Tongue (tissue), 3 donors: ENCODE measurements at places on chromosomes 5 and 9. TPM values are rescaled to one million over a fixed set of nuclear protein-coding genes. Genes with fewer than 3 reads are reported as not detected.

DNA sequence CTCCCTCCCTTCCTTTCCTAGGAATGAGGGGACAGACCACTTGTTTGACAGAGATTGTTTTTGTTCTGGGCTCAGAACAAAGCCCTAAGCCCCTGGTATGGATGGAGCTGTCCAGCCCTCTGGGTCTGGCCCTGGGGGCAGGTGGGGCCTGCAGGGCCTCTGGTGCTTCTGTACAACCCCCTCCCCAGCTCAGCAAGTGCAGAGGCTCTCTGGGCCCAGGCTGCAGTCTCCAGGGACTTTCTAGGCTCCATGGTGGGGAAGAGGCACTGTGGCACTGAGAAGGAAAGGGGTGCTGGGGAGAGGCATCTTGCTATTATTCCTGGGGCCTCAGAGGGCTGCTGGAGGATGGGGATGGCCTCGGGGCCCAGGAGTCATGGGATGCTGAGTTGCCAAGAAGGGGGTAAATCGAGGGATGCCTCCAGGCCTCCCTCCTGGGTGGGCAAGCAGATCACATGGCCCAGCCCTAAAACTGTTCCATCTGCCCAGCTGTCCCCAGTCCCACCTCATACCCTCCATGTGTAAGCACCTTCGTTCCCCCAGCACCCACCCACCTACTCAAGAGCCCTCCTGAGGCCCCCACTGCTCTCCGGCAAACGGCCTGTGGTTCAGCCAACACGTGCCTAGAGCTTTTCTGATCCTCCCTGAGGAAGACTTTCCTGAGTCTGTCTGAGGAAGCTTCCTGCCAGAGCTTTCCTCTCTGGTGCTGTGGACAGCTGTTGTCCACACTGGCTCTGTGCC is 225.7 kb downstream of the CACNA1B start:
- DNase-seq: peak; percentile 61

DNA sequence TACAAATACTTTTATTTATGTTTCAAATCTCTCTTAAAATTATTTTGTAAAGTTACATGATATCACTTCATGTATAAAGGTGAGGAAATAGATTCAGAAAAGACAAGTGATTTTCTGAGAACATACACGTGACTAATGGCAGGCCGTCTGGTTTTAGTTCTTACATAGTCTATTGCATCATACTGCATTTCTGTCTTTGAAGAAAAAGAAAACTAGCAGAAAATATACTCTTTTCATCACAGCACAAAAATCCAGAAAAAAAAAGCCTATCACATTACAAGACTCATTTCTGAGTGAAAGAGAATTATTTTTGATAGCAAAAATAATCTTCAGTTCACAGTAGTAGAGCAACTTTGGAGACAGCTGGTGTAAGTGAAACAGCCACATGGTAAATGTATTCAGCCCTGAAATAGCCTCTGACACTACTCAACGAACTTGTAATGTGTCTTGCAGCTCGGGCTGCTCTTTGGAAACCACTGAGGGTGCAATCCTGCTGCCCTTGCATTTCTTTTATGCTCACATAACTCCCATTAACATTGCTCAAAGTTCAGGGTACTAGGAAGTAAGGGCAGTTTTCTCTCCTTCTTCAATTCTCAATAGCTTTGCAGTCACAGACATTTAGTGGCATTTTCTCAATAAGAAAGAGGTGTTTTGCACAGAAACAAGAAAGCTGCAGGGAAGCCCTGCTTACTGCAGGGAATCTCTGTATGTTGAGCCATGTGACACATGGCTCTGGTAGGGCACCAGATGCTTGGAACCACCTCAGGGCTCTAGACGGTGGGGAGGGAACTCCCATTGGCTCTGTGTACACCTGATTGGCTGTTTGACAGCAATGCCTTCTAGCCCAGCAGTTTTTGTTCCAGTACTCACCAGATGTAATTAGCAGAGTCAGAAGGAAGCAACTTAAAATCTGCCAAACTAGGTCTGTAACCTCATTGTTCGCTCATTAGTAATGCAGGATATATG is 845.3 kb upstream of the PTPRD start:
- peak; percentile 36 for DNase-seq

Gene CENPK
- total RNA-seq: 12.4 TPM

DNA sequence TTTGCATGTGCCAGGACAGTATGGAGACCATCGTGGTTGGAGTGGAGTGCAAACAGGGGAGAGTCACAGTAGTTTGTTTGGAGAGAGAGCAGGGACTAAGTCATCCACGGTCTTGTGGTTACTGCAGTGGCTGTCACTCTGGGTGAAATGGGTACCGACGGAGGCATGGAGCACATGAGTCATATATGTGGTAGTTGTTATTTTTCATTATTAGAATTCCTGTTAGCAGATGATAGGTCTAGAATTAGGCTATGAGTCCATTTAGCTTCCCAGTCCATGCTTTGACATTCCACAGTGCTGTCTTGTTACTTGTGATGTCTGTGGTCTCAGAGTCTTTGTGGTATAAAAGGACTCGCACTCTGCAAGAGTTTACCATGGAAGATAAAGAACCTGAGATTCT is 303.9 kb downstream of the DMRT2 start:
- no peak for DNase-seq

DNA sequence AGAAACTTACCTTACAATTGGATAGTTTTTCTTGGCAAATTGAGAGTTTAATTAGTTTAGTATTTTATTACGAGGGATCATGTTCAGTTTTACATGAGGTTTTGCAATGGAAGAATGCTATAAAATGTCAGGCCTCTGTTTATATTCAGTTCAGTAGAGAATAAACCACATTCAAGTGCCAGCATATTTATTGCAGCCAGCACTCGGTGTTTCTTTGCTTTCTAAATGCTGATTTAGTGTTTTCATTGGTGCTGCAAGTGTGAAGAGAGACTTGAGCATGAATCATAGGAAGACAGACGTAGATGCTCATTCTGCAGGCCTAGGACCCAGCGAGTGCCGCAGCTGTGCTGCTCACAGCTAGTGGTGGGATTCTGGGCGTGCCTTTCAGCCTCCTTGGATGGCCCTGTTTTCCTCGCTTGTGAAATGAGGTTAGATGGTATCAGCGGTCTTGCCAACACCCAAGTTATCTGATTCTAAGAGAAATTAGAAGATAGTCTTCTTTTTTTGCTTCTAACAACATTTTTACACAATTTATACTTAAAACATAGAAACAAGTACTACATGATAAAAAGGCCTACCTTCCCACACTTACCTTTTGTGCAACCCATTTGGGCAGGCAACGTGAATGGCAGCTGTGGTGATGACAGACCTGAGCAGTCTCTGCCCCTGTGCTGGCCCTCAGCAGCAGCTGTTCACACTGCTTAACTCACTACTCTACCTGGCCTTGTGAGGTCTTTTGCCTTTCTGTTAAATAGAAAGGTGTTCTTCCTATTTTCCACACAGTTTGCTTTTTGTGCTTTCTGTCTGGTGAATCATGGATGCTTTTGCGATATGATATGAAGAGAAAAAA is 26.8 kb upstream of the TNFAIP8 start:
- no peak for DNase-seq

GRCh38 chr9:7387840-7388239 is 411.7 kb downstream of the DMAC1 start:
- DNase-seq: peak; percentile 79

GRCh38 chr5:54895816-54896341 is 89.5 kb downstream of the ESM1 start:
- peak; percentile 83 for DNase-seq

DNA sequence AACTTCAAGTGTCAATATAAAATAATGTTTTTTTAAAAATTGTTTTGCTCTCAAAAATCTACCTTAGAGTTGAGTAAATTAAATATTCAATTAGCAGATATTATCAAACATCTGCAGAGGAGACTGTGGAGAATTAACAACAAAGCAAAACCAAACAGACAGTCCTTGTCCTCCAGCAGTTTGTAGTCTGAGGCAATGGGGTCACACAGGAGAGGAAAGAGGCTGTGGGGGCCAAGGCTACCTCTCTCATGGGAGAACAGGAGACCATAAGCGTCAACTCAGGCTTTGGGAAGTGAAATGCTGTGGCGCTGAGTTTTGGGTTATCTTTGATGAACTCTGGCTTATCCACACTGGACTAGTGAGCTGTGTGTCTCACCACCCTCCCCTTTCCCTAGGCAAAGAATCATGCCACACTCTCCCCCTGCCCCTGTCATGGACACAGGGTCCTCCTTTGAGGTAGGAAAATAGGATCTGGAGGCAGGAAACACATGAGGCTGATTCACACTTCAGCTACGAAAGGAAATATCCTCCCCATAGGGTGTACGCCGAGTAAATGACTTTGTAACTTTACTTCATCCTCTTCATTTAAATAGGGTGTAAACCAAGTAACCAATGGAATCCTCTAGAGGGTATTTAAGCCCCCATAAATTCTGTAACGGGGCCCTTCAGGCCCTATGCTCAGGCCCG is 152.7 kb downstream of the FSTL4 start:
- no peak for DNase-seq

Gene SCGB3A2
- total RNA-seq: 5.8 TPM

DNA sequence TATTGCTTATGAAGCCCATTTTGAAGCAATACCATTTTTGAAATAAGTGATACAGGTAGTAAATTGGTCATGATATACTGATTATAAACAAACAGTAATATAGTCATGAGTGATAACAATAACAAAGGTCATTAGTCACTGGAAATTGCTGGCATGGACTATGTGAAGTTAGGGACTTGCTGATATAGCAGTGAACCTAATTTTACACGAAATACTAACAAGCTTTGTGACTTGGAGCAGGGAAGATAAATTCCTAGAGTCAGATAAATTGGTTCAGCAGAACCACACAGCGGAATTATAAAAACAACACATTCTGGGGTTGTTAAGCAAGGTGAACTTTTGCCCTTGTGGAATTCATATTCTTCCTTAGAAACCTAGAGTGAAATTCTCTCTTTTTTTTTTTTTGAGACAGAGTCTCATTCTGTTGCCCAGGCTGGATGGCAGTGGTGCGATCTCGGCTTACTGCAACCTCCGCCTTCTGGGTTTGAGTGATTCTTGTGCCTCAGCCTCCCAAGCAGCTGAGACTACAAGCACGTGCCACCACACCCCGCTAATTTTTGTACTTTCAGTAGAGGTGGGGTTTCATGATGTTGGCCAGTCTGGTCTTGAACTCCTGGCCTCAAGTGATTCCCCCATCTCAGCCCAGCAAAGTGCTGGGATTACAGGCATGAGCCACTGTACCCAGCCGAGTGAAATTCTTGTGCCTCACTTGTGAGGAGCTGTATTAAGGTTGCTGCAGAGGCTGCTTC is 6.0 kb downstream of the UGCG start:
- DNase-seq: no peak

DNA sequence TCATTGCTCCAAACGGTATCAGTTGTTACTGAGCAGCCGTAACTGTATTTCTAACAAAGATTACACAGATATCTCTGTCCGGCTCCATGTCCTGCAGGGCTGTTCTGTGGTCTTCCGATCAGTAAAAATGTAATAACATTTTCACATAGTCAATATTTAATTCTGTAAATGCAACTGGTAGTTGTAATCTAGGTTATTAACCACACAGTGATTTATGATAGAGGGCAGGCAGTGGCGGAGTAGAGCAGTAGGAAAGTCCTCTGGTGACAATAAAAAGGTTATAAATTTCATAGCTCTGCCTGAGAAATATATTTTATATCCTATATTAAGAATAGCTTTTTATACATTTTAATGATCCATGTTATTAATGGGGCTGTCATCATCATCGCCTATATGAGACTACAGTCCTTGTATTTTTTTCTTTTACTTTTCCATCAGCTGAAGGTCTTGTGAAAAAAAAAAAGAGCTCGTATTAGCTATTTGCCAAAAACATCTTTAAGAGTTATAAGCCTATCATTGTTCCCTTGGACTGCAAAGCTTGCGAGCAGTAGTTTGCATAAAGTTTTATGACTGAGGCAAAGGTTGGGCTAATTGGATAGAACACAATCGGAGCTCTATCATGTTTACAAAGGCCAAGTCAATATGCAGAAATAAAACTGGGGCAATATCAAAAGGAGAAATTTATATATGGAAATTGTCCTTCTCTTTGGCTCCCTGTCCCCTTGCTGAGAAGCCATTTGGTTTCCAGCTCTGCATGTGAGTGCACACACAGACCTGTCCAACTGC is 648.0 kb downstream of the IRX1 start:
- DNase-seq: no peak

GRCh38 chr9:72140586-72140985 is 8.7 kb upstream of the GDA start:
- DNase-seq: no peak

- no peak for DNase-seq
These were observed 276.7 kb downstream of the SYK start for GRCh38 chr9:91078369-91078695.

DNA sequence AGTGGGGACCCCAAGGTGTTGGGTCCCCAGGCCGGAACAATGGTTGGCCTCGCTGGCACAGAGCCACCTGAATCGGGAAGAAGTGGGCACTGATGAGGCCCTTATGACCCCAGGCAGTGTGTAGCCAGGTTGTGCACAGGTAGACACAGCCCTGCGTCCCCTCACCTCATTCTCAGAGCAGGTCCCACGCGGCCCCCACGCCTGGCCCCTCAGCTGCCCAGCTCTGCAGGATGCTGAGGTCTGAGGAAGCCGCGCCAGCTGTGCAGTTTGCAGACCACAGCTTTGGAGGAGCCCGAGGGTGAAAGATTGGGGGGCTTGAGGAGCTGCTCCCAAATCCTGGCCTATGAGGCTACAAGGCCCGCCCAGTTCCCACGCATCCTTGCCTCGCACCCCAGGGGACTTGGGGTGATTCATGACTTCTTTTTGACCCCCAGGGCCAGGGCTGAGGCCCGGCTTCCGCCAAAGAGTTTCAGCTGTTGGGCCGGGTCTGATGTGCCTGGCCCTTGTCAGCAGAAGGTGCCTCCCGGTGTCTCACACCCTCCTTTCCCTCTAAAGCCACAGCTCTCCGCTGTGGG is 87.8 kb upstream of the PHYKPL start:
- no peak for DNase-seq

Gene GABBR2
- total RNA-seq: 0.41 TPM

DNA sequence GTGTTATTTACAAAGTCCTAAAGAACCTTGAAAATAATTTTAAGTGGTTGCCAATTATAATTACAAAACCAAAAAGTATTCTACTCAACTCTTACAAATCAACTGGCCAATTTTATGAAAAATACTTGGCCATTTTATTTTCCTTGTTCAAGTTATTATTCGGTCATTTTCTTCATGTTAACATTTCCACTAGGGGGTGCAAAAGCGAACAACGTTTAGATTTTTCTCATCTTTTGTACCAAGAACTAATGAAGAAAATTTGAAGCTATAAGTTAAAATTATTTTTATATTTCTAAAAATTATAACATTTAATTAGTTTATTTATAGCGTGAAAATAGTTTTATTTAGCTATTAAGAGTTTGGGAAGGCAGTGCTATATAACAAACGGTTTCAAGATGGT is 1453.3 kb downstream of the MAT2B start:
- DNase-seq: no peak
